GF-D8 (cell line): ENCODE measurements at places on chromosomes 4 and X.

GRCh38 chr4:176084769-176085168, 19.1 kb downstream of the WDR17 start:
- no peak for DNase-seq

- no peak for DNase-seq
These were observed 77.8 kb upstream of the MXD4 start for GRCh38 chr4:2339458-2340271.

DNA sequence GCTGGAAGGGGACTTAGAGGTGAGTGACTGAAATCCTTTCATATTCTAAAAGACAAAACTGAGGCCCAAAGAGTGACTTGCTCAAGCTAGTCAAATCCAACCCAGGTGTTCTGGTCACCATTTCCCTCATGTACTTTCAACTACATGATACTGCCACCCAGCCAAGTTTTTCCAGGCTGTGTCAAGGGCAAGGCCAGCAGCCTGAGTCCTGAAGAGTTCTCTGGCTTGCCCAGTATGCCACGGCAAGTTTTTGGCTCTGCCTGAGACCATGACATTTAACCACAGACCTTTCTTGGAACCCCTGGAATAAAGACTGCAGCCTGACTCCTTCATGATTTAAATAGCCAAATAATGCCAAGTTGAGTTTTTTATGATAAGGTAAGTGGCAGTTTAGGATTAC, 10.7 kb upstream of the TMEM164 start:
- no peak for DNase-seq

GRCh38 chr4:81038636-81039350, 8.3 kb downstream of the BMP3 start:
- no peak for DNase-seq

DNA sequence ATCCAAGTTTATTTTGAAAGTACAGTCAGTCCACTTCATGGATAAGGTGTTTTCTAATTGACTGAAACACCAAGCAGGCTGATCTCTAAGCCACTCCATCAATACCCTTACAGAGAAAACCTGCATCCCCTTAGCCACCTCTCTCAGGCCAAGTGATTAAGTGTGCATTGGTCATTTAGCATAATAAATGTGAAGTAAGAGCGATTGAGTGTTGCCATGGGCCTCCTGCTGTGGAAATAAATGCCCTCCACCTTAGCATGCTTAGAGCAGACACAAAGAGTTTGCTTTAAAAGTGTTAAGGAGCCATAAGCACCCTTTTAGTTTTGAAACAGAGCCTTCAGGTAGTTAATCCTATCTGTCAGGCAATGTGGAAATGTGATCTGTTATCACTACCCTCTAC, 386.5 kb downstream of the GPAT3 start:
- no peak for DNase-seq

GRCh38 chr4:39346856-39347519, 19.2 kb downstream of the RFC1 start:
- DNase-seq, result no peak

- DNase-seq, result no peak
These were observed 260.6 kb downstream of the GASK1B start for GRCh38 chr4:157912212-157912611.

- no peak for DNase-seq
These were observed 3.2 kb downstream of the FGF16 start for GRCh38 chrX:77450415-77450814.

GRCh38 chr4:84750260-84750959, 167.5 kb downstream of the CDS1 start:
- peak; percentile 28 for DNase-seq

- no peak for DNase-seq
These were observed 29.8 kb downstream of the FAM149A start for GRCh38 chr4:186134257-186134656.

DNA sequence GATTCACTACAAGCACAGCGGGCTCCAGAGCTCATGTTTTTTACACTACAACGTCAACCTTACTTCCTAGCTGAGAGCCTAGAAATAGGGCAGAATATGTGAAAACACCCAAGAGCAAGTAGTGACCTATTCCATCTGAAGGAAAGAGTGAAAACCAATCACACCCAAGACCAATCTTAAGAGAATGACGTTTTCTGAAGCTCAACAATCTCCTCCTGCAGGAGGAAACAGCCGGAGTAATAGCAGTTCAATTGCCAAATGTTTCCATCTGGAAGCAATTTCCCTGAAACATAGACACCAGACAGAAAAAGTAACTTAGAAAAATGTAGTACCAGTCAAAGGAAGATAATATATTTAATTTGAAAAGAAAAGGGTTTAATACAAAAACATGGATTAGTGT, 142.4 kb downstream of the ANXA5 start:
- DNase-seq, result no peak

DNA sequence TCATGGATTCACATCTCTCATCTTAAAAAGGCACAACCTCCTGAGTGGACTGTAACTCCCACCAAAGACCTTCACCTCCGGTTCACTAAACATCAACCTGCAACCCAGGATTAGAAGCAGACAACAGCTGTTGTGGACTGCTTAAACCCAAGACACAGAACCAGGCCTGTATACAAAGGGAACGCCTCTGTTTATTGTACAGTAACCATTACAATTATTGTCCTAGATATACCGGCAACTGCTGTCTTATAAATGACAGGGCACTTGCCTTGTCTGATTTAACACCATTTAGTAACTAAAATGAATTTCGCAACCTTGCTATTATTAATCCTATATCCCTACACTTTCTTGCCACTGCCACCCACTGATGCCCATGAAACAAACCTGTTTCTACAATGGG, 22.8 kb upstream of the CSTF2 start:
- no peak for DNase-seq

DNA sequence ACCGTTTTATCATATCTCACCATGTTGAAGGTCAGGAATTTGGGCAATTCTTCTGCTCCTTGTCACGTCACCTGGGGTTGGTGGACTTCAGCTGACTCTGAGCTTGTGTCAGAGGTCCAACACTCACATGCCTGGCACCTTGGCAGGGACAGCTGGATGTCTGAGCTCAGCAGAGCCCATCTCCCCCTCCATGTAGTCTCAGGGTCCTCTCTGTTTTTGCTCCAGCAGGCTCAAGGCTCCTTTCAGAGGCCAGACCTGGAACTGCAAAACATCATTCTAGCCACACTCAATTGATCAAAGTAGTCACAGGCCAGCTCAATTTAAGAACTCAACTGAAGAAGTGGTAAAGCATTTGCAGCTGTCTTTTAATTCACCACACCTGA, 45.4 kb downstream of the EDNRA start:
- no peak for DNase-seq

DNA sequence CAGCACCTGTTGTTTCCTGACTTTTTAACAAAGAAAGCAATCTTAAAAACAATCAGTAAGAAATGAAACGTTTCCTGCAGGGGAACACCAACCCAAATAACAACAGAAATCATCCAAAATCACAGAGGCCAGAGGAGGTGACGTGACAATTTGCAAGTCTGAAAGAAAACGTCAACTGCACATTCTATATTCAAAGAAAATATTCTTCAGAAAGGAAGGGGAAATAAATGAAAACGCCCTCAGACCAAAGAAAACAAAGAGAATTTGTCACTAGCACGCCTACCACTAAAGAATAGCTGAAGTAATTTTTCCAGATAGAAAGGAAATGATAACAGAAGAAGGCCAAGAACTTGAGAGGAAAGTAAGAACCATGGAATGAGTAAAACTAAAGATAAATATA, 74.4 kb downstream of the CASP3 start:
- DNase-seq, result no peak

- DNase-seq, result no peak
These were observed 46.5 kb downstream of the CWH43 start for GRCh38 chr4:49032440-49033161.

DNA sequence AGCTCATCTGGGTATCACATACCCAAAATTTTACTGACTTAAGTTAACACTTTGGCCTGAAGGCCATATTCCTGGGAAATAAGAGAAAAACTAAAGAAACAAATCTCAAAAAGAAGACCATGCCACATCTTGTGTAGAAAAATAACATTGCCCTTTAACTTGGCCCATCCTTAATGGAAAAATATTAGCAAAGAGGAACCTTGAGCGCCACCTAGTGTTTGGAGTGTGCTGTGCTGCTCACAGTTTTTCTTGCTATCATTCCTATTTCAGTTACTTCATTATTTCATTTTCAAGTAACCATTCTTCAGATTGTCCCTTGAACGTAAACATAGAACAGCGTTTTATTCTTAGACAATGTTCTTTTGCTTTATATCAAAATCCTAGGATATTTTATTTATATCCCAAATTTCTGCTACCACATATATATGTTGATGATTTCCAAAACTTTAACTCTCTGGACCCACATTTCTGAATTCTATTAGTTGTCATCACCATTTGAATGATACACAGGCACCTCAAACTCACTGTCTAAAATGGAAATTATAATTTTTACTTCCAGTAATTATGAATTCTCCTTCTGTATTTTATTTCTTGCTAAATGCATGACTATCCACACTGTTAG, 999.0 kb upstream of the ADGRL3 start:
- peak; percentile 10 for DNase-seq

- DNase-seq, result no peak
These were observed 415.0 kb upstream of the RPS6KA3 start for GRCh38 chrX:20681683-20682082.

DNA sequence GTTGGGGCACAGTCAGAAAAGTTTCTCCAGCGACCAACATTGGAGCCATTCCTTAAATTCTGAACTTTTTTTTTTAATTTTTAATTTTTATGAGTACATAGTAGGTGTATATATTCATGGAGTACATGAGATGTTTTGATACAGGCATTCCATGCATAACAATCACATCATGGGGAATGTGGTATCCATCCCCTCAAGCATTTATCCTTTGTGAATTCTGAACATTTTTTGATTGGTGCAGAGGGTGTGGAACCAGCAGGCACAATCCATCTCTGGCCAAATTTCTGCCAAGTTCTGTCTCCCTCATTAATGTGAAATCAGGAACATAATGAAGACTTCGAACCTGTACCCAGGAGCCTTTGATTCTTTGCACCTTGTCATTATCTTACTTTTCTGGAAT, 267.0 kb downstream of the FRMPD4 start:
- DNase-seq, result no peak

GRCh38 chr4:4984186-4984585, 35.1 kb downstream of the CYTL1 start:
- no peak for DNase-seq
